ENCODE measurements at places on chromosomes 16 and 17. TPM values are rescaled to one million over a fixed set of nuclear protein-coding genes. Genes with fewer than 3 reads are reported as not detected.

- no peak for DNase-seq
Measured at GRCh38 chr16:57607676-57608461, 20.6 kb upstream of the ADGRG1 start.

DNA sequence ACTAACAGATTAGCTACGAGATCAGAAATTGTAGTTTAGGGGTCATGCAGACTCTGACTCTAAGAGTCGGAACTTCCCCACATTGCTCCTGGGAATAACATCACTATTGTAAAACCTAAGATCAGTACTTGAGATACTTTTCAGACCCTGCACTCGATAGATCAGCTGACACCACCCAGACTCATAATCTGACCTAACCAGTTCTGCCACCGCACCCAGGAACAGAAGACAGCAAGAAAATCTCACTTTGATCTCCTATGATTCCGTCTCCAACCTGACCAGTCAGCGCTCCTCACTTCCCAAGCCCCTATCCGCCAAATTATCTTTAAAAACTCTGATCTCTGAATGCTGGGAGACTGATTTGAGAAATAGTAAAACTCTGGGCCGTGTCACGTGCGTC, 27.2 kb upstream of the ASGR2 start:
- DNase-seq: peak; percentile 70

DNA sequence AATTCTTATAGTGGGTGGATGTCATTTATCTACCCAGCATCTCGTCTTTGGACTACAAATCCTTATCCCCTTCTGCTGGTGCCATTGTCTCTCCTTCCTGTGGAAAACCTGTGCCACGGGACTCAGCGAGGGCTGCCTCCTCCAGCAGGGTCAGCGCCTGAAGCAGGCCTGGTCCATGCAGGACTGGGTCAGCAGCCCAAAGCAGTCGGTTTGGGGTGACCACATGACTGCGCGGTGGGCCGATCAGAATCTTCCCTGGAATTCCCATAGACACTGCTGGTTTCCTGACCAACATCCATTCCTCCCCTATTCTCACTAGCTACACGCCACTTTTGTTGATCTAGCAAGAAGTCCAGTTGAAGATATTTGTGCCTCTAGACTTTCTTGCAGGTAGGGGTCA, 26.9 kb downstream of the RPRML start:
- no peak for DNase-seq

GRCh38 chr17:13102477-13102876, 84.7 kb upstream of the ELAC2 start:
- no peak for DNase-seq

Gene CNGB1
- total RNA-seq: not detected

Data from upper lobe of left lung (tissue), 6 donors.